Stimulated activated naive CD4-positive, alpha-beta T cell (primary cell): ENCODE measurements at places on chromosomes 5 and 9.

- no peak for DNase-seq
These were observed 298.4 kb upstream of the SEMA6A start for GRCh38 chr5:116872986-116873385.

DNA sequence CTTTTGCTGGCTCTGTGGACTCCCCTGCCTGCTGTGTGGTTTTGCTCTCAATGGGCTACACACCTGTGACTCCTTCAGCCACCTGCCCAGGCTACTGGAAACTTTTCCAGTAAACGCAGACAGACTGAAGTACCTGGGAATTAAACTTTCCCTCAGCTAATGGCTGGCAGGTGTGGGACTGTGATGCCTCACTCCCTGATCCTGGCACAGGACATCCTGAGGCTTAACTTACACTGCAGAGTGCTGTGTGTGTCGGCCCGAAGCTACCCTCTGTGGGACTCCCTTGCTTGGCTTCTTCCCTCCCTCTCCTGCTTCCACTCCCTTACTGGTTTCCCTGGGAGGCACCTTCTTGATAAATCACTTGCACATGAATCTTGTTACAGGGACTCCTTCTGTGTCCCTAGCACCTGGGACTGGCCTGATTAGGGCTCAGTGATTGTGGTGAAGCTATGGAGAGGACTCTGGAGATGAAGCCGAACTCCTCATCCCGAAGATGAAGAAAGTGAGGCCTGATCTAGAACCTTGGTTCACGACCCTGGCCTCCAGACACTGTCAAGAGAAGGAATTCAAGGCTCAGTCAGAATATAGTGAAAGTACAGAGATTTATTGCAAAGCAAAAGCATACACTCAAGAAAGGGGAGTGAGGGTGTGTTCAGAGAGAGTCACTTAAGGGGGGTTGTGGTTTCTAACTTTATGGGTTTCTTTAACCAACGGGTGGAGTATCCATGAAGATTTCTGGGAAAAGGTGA lies 113.4 kb upstream of the ALDH1B1 start:
- DNase-seq = no peak

GRCh38 chr5:117486261-117486660 lies 911.6 kb upstream of the SEMA6A start:
- no peak for DNase-seq

GRCh38 chr5:130206686-130207085 lies 302.4 kb downstream of the CHSY3 start:
- DNase-seq = no peak

DNA sequence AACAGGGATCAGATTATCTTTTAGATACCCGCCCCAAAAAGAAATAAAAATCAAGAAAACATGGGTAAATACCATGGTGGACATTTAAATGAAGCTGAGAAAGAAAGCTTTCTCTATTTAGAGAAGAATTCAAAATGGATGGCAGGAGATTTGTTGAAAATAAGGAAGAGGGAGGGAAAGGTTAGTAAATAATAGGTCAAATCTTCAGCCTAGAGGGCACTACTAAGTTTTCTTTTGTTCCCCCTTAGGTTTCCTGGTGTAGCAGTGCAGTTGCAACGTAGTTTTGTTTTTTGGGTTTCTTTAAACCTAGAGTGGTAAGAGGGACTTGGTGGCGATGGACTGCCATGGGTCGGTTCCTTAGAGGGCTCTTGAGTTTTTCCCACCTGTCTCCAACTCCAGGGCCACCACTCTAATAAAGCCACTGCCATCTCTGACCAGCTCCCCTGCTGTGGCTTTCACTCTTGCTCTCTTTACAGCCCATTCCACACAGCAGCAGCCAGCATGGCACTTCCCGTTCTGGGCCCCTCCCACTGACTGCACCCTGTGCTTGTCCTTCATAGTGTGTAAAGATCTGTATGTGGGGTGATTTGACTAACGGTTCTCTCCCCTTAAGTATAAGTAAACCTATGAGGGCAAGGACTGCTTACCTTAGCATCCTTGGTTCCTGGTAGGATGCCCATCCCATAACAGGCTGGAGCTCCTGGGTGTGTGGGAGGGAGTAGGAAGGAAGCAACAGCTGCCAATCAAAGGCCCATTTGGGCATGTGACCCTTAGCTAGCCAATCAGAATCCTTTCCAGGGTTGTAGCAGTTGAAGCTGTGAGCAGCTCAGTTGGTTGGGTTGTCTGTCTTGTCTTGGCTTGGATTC lies 118.3 kb downstream of the SLC1A3 start:
- DNase-seq = no peak

- DNase-seq = no peak
These were observed 103.6 kb downstream of the HSPA4 start for GRCh38 chr5:133155326-133155969.

DNA sequence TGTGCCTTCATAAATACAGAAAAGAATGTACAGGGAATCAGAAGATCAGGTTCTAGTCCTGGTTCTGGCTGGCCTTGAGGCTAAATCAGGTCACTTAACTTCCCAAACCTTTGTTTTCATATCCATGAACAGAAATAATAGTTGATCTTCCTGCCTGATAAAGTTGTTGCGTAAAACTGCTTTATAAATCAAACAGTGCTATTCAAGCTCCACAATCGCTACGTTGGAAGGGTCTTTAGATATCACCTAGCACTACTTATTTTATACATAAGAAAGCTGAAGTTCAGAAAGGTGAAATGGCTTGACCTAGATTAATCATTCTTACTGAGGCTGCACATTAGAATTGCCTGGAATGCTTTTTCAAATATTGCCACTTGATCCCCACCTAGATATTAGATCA lies 36.3 kb upstream of the GCNT4 start:
- DNase-seq = no peak

GRCh38 chr5:82142928-82143577 lies 135.1 kb downstream of the RPS23 start:
- no peak for DNase-seq
